ENCODE measurements at places on chromosomes 3 and 15.

DNA sequence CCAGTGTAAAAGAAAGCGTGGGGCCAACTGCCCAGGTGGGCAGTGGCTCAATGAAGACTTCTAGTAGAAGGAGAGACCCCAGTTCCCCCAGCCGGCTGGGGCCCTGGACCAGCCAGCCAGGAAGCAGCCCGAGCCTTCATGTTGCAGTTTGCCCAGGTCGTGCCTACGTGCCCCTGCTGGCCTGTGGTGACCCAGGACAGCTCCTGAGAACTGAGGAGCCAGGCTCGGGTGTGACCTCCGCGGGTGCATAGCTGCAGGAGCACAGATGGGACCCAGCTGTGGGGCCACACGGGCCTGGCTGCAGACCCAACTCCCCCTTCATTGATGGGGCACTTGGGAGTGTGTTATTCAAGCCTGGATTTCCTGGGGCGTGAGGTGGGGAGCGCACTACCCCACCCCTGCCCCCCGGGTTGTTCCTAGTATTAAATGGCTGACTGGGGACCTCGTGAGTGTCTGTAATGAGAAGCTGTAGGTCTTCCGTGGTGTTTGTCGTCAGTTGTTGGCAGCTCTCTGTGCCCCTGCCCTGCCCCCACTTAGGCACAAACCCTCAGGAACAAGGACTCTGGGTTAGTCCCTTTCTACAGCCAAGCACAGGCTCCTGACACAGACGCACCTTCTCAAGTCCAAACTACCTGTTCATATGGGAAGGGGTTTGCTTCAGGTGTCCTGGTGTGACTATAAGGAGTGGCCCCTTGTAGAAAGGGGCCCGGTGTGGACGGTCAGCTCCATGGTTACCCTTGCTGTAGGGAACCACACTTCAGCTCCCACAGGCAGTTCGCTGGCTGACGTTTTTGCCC, 39.1 kb downstream of the IDH2 start:
- peak; percentile 34 for DNase-seq

DNA sequence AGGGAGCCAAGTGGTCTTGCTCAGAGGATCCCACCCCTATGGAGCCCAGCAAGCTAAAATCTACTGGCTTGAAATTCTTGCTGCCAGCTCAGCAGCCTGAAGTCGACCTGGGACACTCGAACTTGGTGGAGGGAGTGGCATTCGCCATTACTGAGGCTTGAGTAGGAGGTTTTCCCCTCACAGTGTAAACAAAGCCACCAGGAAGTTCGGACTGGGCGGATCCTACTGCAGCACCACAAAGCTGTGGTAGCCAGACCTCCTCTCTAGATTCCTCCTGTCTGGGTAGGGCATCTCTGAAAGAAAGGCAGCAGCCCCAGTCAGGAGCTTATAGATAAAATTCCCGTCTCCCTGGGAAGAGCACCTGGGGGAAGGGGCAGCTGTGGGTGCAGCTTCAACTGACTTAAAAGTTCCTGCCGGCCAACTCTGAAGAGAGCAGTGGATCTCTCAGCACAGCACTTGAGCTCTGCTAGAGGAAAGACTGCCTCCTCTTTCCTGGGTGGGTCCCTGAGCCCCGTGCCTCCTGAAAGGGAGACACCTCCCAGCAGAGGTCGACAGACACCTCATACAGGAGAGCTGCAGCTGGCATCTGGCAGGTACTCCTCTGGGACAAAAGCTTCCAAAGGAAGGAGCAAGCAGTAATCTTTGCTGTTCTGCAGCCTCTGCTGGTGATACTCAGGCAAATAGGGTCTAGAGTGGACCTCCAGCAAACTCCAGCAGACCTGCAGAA, 576.3 kb upstream of the NECTIN3 start:
- DNase-seq: no peak

DNA sequence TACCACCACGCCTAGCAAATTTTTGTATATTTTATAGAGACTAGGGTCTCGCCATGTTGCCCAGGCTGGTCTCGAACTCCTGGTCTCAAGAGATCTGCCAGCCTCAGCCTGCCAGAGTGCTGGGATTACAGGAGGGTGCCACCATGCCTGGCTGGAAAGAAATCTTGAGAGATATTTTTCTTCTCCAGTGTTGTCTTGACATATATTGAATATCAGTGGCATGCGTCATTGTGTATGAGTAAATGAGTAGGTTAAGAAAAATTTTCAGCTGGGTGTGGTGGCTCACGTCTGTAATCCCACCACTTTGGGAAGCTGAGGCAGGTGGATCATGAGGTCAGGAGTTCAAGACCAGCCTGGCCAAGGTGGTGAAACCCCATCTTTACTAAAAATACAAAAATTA, 3.5 kb upstream of the PIF1 start:
- no peak for DNase-seq

DNA sequence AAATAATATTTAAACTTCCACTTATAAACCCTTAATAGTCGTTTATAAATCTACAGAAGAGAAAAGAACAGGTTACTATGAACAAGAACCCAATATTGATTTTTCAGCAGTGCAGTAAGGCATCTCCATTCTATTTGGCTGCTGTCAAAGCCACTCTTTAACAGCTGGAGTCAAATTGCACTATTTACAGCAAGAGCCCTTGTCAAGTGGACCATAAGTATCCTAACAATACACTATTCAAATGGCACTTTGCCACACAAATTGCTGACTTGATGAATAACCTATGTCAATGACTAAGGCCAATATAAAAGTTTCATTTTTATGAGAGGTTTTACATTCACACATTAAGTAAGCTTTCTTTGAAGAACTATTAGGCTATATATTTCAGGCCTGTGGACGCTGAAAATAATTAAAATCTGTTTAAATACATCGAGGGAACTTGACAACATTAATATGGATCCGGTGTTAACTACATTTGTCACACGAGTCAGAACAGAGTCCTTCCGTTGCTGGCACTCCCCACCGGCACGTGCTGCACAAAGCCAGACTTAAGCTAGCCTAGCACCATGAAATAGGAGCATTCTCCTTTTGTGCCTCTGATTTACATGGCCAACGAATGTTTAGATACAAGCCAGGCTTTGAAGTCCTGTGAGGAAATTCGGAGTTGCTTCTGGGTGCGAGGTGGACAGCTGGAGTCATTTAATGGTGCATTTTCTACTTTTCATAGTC, 100.5 kb downstream of the WDR72 start:
- DNase-seq: peak; percentile 14

- DNase-seq: no peak
Observed at GRCh38 chr3:170383567-170383966, 26.1 kb downstream of the SKIL start.

DNA sequence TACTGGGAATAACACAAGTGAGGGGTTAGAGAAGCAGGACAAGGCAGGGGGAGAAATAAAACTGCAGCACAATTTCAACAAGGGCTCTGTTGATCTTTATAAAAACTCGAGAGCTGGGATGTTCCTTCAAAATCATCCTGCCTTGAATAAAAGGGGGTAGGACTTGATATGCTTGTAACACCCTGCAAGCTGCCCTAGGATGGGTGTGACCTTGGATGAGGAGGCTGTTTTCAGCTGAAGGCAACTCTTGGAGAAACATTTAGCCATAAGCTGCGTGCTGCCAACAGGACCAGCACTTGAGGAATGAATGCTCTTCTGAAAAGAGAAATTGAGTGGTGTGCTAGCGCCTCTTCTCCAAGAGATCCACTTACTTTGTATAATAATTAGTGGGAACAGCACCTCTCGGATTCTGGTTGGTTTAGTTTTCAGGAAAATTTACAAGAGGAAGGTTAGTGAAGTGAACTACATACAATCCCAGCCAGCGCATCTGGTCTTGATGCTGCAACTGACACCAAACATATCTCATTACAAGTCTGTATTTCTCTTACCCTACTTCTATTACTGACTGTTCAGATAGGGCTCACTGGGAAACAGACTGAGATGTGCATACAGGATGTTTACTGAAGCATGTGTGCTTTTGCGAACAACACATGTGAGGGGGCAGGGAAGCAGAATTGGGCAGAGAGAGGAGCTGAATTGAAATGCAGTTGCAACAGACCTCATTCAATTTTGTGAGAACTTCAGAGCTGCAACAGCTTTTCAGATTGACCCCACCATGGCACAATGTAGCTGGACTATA, 643.0 kb upstream of the GOLIM4 start:
- DNase-seq: no peak

DNA sequence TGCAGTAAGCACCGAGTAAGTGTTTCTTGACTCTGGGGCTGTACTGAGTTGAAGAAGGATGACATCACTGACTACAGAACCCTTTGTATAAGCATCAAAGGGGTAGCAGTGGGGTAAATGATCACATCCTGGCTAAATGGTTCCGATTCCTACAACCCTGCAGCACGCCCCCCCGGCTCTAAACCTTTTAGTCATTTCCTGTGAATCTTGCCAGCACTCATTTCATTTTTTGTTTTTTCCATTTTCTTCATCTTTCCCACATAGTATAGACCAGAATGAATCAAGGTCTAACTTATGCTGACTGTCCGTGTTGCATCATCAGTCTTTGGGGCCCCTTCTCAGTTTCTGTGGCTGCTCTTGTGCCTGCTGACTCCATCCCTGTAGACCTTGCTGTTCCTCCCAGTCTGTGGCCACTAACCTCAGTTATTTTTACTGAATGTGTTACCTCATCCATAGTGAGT, 383.1 kb upstream of the TPRG1 start:
- DNase-seq: no peak

GRCh38 chr15:66789029-66790025, 87.3 kb downstream of the SMAD6 start:
- peak; percentile 68 for DNase-seq

GRCh38 chr3:184531626-184532280, 29.8 kb upstream of the EPHB3 start:
- DNase-seq: no peak

- no peak for DNase-seq
Observed at GRCh38 chr3:117480972-117481371, 771.4 kb downstream of the TUSC7 start.

DNA sequence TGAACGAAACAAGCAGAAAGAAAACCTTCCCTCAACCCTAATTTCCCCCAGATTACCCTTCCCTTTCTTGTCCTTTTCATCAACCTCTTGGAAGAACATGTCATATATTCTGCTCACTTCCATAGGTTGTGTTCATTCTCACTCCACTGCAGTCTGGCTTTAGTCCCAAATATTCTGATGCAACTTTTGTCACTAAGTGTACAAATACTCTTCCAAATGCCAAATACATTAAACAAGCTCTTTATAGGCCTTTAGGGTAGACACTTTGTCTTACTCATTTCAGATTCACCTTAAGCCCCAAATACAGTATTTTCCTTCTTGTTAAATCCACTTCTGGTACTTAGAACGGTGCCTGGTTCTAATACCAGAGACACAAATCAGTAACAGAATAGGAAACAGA, 406.5 kb upstream of the CDIN1 start:
- DNase-seq: no peak

GRCh38 chr3:270688-271087, 74.1 kb downstream of the CHL1 start:
- no peak for DNase-seq

DNA sequence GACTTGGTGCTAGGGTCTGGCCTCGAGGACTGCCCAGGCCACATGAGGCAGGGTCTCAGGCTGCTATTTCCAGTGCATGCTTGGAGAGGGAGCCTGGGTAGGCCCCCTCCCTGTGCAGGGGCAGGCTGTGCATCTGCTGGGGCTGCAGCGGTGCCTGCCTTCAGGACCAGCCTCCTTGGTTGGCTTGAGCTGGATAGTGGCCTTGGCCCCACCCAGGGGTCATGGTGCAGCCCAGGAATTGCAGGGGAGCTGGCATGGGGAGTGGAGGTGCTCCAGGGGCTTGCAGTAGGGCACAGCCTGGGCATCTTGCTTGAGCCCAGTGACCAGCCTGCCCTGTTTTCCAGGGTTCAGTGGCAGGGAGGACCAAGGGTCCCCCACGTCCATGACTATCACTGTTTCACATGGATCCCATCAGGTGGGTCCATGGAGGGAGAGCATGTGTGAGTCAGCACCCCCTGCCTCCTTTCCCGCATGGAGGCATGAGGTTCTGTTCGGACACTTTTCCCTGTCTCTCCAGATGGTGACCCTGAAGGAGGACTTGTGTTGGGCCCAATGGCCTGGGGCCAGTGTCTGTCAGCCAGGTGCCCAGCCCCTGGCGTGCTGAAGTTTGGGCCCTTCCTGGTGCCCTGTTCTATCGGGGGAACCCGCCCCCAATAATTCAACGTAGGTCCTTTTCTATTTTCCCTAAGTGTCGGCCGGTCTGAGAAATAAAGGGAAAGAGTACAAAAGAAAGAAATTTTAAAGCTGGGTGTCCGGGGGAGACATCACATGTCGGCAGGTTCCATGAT, 218.6 kb downstream of the SNRPN start:
- no peak for DNase-seq

DNA sequence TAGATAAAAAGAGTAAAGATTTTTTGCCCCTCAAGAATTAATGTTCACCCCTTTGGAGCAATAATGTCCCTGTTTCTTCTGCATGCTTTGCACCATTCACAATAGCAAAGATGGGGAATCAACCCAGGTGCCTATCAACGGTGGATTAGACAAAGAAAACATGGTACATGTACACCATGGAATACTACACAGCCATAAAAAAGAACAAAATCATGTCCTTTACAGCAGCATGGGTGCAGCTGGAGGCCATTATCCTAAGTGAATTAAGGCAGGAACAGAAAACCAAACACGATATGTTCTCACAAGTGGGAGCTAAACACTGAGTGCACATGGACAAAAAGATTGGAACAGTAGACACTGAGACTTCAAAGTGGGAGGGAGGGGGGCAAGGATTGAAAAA, 35.2 kb downstream of the AAGAB start:
- DNase-seq: no peak

DNA sequence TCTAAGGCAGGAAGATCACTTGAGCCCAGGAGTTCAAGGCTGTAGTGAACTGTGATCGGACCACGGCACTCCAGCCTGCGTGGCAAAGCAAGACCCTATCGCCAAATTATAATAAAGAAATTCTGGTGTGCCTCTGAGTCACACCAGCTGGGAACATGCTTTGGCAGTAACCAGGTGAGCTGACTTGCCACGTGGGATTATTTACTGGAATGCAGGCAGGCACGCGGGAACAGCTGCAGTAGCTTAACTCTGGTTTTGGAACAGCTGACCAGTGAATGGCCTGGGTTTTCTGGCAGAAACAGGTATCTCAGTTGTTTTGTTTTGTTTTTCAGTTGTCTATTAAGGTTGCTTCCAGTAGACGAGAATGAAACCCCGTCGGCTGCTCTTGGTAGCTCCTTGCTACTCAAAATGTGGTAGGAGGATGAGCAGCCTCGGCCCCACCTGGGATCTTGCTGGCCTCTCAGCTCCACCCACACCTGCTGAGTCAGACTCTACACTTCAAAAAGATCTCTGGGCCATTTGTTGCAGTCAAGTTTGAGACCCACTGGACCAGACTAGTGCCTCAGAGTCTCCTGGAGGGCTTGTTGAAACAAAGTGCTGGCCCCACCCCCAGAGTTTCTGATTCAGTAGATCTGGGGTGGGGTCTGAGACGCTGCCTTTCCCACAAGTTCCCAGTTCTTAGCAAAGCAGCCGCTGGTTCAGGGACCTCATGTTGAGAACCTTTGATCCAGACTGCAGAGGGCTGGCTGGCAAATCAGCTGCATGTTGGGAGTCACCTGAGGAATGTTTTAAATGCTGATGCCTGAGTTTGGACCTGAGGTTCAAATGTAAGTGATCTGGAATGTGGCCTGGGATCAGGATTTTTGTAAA, 26.6 kb downstream of the IDH2 start:
- no peak for DNase-seq
